ENCODE measurements at places on chromosomes 3 and 15. TPM values are rescaled to one million over a fixed set of nuclear protein-coding genes. Genes with fewer than 3 reads are reported as not detected.

- DNase-seq = no peak
Measured at GRCh38 chr3:127486321-127486944, 104.1 kb downstream of the TPRA1 start.

- DNase-seq = no peak
Measured at GRCh38 chr3:184965639-184966430, 153.9 kb downstream of the VPS8 start.

GRCh38 chr3:136698361-136698760 is 53.8 kb downstream of the STAG1 start:
- no peak for DNase-seq

- DNase-seq = no peak
Measured at GRCh38 chr15:77327168-77327567, 92.7 kb downstream of the PEAK1 start.

- DNase-seq = no peak
Measured at GRCh38 chr3:142987080-142987700, 14.2 kb upstream of the U2SURP start.

- DNase-seq = no peak
Measured at GRCh38 chr3:122926322-122926721, 101.2 kb downstream of the SEMA5B start.

DNA sequence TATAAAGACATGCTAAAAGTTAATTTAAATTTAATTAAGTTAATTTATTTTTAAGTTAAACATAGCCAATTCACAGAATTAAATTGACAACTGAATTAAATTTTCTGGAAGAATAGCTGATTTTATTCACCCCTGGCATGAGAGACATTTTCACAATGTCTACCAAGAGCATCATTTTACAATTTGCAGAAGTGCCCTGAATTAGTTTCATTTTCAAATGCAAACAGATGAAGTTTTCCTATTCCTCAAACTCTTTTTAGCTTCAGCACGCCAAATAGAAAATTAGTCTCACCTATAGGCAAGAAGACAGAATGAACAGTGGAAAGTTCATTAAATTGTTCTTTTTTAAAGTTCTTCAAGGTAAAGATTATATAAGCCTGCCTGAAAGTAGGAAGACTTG is 259.3 kb downstream of the ZBBX start:
- DNase-seq = no peak

DNA sequence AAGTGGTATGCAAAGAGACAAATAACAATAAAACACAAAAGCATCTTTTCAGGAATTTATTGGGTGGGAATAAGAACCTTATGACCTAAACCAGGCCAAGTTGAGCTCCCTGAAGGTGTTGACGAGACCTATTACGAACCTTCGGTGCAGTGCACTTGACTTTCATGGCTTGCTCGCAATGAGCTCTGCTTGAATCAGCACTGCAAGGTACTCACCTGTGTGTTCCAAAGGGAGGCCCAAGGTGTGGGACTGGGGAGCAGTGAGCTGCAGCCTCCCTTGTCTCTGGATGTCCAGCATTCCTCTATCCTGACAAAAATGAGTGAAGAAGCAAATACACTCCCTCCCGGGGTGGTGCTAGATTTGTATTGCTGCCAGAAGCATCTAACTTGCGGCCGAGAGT is at the start of gene MDFIC2:
TSS of gene MDFIC2 (minus strand) at position 303 of the 400 bp plus-strand sequence. CDS start 665 bp downstream, outside the sequence.
- no peak for DNase-seq

DNA sequence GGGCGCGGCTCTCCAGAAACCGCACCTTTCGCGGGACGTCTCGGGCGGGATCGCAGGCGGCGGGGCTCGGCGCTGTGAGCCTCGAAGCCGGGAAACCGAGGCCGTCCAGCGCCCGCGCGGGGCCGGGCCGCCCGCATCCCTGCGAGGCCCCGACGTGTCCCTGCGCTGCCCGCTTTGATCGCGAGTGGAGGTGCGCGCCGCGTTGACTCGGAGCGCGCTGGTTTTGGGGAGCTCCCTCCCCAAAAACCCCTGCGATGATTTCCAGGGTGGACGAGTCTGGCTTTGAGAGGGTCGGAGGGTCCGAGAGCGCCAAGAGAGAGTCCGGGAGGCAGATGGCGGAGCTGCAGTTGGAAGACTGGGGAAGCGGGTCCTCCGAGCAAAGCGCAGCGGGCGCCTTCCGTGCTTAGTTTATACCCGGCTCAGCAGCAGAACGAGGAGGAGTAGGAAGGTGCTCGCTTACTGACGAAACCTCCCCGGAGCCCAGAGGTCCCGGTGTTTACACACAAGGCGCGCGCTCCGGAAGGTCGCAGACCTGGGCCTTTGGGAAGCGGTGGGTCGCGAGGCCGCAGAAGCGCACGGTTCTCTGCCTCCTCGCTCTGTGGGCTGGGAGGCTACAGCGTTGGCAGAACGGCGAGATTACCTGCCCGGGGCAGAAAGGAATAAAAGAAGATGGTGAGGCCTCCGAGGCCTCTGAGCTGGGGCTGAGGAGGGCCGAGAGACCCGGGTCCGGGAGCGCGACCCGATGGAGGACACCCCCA is 687 bp downstream of the ALDH1A3 start:
- no peak for DNase-seq

- no peak for DNase-seq
Measured at GRCh38 chr3:77489216-77489615, 449.3 kb downstream of the ROBO2 start.

GRCh38 chr3:54309601-54310000 is 187.2 kb downstream of the CACNA2D3 start:
- DNase-seq = no peak

- DNase-seq = no peak
Measured at GRCh38 chr3:14514323-14514720, 25.8 kb downstream of the GRIP2 start.

- DNase-seq = peak; percentile 25
Measured at GRCh38 chr15:81373176-81373575, 837 bp downstream of the TMC3 start.

SPINK8 gene
- not detected for total RNA-seq

DUOXA2 gene
- not detected for total RNA-seq

NCKIPSD gene
- 54.1 TPM for total RNA-seq

PGBD4 gene
- total RNA-seq = 3.7 TPM

FES gene
- 33.7 TPM for total RNA-seq

GOLGA8R gene
- 1.5 TPM for total RNA-seq

SLC22A14 gene
- total RNA-seq = not detected

GOLGA8F gene
- total RNA-seq = not detected

RYR3 gene
- not detected for total RNA-seq

ZNF620 gene
- total RNA-seq = 4.9 TPM

CCDC191 gene
- total RNA-seq = 0.66 TPM
